ENCODE measurements at places on chromosomes 3 and 15.

- DNase-seq, result no peak
Observed at GRCh38 chr15:70086636-70087035, 11.1 kb downstream of the TLE3 start.

DNA sequence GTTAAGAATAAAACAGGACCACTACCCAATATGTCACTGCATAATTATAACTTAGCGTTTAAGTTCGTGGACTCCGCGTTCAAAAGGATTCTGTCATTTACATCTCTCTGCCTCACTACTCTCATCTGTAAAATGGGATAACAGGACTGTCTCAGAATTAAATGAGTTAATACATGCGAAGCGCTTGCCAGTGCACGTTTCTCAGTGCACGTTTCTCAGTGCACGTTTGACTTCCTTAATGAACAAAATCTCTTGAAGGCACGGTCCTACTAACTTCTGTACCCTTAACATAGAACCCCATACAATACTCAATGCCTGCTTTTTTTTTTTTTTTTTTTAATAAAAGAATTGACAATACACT, 499 bp downstream of the RABL3 start:
- DNase-seq, result no peak

- no peak for DNase-seq
Observed at GRCh38 chr15:95932676-95933075, 397.8 kb upstream of the NR2F2 start.

- DNase-seq, result no peak
Observed at GRCh38 chr15:87757084-87757483, 499.5 kb downstream of the NTRK3 start.

- no peak for DNase-seq
Observed at GRCh38 chr3:78732893-78733292, 1034.9 kb downstream of the ROBO1 start.

GRCh38 chr15:58702233-58702632, 47.3 kb downstream of the ADAM10 start:
- DNase-seq, result no peak

DNA sequence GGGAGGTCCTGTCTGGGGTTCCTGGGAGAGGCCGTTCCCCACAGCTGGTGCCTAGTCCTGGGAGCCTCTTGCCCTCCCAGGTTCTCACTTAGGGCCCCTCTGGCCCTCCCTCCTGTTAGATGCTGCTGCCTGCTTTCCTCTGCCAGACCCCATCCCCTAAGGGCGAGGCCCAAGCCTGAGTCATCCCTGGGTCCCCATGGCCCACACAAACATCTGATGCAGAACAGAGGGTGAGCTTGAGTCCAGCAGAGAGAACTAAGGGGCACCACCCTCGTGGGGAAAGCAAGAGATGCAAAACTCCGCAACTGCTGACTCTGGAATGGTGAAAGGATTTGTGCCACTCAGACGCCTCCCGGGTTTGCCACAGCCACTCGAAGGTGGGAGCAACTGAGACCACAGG, 58.8 kb upstream of the TRPM1 start:
- no peak for DNase-seq

DNA sequence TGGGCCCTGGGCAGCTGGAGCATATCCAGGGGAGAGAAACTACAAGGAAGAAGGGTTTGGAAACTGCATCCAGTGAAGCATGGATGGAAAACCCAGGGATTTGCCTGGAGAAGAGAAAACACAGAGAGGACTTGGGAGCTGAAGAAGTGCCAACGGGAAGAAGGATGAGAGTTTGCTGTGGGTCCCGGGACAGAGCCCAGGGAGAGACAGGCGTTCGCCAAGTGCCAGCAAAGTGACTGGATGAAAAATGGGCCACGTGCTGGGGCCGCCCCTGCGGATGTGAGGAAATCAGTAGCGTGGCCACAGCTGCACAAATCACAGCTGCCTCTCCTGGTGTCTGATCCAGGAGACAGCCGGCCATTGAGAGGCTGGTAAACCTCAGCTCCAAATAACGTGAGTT, 70.4 kb downstream of the HES1 start:
- no peak for DNase-seq

DNA sequence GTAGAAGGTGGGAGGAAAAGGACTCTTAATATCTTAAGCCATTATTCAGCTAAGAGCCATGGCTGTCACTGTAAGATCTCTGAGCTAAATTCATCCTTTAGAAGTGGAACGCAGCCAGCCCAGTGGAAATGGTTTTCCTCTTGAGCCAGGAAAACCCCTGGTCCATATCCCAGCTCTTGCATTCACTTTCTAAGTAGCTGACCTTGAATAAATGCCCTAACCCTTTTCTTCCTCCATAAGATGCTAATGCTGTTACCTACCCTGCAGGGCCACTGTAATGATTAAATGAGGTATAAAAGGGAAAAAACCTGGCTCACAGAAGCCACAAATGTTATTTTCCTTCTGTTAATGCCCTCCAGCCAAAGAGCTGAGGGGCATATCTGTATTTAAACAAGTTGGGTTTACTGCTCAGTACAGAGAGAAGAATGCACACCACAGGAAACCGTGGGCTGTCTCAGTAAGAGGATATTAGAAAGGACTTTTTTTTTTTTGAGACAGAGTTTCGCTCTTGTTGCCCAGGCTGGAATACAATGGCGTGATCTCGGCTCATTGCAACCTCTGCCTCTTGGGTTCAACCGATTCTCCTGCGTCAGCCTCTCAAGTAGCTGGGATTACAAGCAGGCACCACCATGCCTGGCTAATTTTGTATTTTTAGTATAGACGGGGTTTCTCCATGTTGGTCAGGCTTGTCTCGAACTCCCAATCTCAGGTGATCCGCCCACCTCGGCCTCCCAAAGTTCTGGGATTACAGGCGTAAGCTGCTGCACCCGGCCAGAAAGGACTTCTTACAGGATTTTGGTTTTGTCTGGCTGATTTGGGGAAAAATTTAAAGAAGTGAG, 6.8 kb downstream of the UBL7 start:
- DNase-seq, result no peak

DNA sequence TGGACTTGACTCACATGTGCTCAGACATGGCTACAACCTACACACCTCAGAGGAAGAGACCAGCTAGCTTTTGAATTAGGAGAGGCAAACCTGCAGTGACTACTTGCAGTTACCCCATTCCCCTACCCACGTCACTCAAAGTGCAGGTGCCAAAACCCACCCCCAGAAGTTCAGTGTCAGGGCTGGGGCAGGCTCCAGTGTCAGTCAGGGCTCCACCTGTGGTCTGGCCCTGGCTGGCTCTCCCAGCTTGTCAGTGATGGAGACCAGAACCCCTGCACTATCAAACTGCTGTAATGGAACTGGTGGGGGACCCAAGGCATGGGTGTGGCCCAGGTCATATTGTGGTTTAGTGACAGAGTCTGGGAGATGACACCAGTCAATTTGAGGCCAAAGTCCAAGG, 32.6 kb upstream of the SLC41A3 start:
- no peak for DNase-seq

DNA sequence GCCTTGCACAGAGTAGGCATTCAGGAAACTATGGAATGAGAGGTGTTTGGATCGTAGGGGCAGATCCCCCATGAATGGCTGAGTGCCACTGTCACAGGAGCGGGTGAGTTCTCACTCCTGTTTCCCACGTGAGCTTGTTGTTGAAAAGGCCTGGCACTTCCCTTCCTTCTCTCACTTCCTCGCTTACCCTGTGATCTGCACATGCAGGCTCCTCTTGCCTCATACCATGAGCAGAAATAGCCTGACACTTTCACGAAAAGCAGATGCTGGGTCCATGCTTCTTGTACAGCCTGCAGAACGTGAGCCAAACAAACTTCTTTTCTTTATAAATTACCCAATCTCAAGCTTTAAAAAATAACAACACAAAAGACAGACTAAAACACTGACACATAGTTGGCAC, 55.4 kb downstream of the AGBL1 start:
- no peak for DNase-seq

GRCh38 chr15:75727851-75728715, 15.4 kb upstream of the CSPG4 start:
- DNase-seq, result peak; percentile 45

DNA sequence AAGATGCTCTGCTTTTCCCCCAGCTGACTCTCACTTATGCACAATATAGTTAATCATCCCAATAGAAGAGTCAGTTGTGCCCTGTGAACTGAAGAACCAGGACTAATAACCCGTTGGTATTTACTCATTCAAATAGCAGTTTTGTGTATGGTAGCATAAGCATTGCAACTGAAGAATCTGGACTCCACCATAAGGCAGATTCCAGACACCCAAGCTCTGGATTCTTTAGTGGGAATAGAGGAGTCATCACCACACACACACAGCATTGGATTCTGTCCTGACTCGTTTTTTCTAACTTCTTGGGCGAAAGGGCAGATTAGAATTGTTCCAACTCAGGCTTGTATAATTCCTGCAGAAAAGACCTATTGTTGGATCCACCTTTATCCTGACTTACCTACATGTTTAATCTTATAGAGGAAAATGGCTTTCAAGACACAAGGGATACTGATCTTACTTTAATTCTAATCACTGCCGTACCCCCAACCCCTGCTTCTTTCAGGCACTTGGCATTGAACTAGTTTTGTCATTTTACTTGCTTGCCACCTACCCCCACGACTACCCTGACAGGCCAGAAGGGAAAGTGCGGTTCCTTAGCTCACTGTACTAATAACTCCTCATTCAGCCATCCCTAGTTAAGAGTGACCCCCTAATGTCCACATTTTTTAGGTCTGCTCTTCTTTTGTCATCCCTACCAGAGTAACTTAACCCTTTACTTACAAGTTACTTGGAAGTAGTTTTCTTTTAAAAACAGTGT, 42.3 kb downstream of the NKIRAS1 start:
- DNase-seq, result no peak

DNA sequence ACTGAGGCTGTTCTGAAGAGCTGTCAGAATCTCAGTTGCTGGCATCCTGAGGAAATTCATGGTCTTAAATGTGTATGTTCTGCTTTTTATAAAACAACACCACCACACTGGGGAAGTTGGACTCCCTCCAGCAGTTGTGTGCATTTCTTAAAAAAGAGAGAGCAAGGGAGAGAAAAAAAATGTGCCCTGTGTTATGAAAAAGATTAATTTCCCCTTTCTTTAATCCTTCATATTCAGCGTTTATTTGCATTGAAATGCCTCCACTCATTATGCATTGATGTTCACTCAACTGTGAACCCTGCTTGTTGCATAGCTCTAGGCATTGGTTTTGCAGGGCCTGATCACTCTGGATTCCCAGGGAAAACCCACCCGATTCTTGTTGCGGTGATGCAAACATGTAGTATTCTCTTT, 4.4 kb upstream of the ZNF609 start:
- no peak for DNase-seq

- DNase-seq, result no peak
Observed at GRCh38 chr3:21259896-21260295, 491.1 kb downstream of the ZNF385D start.

DNA sequence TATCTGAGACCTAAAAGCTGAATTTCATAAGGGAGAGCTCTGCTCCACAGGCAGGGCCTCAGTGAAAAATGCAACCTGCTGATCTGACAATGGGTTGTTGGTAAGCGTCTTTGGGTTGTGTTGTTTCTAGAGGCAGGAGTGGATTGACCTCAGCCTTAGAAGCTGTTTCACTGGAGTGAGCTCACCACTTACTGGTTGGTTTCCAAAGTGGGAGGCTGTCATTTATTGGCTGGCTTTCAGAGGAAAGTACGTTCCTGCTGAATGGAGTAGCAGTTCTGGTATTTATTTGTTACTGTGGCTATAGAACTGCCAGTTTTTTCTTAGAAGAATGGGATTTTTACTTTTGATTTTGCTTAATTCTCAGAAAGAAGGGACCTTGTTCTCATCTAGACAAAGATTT, 29.3 kb upstream of the COL6A5 start:
- DNase-seq, result no peak

DNA sequence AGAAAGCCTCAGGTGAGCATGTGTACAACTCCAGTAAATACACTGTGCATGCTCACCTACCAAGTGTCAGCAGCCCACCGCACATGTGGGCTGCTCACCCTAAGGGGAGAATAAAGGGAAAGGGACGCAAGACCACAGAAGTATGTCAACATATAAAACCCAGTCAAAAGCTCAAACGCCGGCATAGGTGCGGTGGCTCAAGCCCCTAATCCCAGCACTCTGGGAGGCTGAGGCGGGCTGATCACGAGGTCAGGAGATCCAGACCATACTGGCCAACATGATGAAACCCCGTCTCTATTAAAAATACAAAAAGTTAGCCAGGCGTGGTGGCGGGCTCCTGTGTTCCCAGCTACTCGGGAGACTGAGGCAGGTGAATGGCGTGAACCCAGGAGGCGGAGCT, 732.1 kb downstream of the ZPLD1 start:
- no peak for DNase-seq

GRCh38 chr15:75153087-75153486, 48.6 kb upstream of the C15orf39 start:
- DNase-seq, result no peak

- DNase-seq, result no peak
Observed at GRCh38 chr3:62233065-62233464, 140.3 kb downstream of the FEZF2 start.

GRCh38 chr15:78280319-78281072, 16.1 kb downstream of the DNAJA4 start:
- DNase-seq, result no peak

GRCh38 chr15:91952216-91952615, 98.7 kb downstream of the SLCO3A1 start:
- DNase-seq, result no peak

GRCh38 chr3:11845651-11846050, 1.0 kb downstream of the TAMM41 start:
- DNase-seq, result no peak

DNA sequence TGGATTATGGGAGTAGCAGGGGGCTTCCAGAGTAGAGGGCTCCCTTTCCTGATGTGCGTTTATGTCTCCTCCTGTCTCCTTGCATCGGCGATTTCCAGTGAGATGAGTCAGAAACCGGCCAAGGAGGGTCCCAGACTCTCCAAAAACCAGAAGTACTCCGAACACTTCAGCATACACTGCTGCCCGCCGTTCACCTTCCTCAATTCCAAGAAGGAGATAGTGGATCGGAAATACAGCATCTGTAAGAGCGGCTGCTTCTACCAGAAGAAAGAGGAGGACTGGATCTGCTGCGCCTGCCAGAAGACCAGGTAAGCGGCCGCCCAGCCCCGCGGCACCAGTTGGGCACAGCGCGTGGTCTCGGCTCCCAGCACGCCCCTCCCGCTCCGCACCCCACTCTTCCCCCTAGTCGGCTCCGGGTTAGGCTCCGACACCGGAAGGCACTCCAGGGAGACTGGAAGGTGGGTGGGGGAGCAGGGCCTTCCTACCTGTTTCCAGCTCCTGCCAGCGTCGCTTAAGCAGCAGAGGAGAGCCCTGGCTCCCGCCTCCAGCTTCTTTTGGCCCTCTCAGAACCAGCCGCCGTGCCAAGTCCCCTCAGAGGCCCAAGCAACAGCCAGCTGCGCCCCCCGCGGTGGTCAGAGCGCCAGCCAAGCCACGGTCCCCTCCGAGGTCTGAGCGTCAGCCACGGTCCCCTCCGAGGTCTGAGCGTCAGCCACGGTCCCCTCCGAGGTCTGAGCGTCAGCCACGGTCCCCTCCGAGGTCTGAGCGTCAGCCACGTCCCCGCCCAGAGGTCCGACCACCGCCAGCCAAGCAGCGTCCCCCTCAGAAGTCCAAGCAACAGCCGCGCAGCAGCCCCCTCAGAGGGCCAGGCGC, 34.7 kb downstream of the MOBP start:
- no peak for DNase-seq
